ENCODE measurements at places on chromosomes 4 and X.

- DNase-seq: no peak
These were observed 37.3 kb downstream of the RRAGB start for GRCh38 chrX:55754861-55755294.

DNA sequence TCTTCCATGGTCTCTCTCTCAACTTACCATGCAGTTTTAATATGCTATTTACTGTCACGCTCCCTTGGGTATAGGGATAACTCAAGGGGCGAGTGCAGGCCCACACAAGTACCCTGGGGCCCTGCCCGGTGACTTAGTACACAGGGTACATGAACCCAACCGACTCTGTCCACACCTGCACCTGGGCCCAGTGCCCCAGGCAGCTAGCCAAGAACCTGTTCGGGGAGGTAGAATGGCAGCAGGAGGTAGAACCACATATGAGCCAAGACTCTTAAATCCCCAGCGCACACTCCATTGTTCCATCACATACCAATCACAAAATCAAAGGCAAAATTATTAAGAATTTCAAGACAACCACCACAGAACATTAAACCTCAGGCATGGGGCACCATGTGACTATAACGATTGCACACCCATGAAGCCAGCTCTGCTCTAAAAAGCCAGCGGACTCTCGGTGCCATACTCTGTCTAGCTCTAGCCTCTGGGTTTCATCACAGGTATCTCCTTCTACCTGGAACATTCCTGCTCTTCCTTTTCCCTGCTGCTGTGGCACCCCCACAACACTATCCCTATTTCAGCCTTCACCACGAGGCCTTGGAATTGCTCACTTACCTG is 14.6 kb downstream of the PHF8 start:
- DNase-seq: no peak

- no peak for DNase-seq
These were observed 45.7 kb upstream of the AGA start for GRCh38 chr4:177487977-177488376.

GRCh38 chr4:18445110-18445509 is 423.6 kb upstream of the LCORL start:
- DNase-seq: no peak

DNA sequence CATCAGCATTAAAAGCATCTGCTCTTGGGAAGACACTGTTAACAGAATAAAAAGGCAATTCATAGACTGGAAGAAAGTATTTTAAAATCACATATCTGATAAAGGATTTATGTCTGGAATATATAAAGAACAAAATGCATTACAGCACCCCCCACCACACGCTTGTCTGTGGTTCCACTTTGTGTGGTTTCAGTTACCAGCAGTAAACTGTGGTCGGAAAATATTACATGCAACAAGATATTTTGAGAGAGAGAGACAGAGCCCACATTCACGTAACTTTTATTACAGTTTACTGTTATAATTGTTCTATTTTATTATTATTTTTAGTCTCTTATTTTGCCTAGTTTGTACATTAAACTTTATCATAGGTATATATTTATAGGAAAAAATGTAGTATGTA is 21.2 kb upstream of the PDE6B start:
- no peak for DNase-seq

DNA sequence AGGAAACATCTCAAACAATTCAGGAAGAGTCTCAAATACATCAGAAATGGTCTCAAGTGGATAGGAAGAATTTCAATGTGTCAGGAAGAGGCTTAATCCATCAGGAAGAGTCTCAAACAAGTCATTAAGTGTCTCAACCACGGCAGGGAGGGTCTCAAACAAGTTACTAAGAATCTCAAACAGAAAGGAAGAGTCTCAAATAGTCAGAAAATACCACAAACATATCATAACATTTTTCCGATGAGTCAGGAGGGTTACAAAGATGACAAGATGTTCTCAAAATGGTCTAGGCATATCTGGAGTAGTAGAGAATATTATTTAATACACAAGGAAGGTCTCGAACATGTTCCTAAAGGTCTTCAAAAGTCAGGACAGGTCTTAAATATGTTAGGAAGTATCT is 109.3 kb upstream of the USP9X start:
- no peak for DNase-seq

DNA sequence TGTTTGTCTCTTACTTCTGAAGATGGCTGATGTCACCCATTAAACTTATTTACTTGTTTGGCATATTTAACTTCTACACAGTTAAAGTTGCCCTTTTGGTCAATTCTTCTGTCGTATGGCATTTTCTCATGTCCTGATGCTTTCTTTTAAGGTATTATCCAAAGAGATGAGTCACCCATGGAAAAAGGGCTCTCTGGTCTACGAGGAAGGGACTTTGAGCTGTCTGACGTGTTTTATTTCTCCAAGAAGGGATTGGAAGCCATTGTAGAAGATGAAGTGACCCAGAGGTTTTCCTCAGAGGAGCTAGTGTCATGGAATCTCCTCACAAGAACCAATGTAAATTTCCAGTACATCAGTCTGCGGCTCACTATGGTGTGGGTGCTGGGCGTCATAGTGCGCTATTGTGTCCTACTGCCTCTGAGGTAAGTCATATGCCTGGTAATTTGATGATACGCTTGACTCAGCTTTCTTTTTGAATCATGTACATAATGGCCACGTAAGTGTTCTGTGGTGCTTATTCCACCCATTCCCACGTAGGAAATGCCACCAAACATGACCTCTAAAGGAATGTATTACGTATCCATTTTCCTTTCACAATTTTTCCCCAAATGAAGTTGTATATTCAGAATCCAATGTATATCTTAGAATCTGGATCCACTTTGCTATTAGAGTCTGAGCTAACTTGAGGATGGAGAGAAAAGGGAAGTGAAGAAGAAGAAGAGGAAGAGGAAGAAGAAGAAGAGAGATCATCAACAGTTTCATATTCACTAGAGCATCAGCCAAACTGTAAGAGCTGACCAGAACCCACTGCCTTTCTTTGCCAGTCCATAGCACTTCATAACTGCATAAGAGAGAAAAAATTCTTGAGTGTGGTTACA is 45.7 kb downstream of the GPAT3 start:
- no peak for DNase-seq

DNA sequence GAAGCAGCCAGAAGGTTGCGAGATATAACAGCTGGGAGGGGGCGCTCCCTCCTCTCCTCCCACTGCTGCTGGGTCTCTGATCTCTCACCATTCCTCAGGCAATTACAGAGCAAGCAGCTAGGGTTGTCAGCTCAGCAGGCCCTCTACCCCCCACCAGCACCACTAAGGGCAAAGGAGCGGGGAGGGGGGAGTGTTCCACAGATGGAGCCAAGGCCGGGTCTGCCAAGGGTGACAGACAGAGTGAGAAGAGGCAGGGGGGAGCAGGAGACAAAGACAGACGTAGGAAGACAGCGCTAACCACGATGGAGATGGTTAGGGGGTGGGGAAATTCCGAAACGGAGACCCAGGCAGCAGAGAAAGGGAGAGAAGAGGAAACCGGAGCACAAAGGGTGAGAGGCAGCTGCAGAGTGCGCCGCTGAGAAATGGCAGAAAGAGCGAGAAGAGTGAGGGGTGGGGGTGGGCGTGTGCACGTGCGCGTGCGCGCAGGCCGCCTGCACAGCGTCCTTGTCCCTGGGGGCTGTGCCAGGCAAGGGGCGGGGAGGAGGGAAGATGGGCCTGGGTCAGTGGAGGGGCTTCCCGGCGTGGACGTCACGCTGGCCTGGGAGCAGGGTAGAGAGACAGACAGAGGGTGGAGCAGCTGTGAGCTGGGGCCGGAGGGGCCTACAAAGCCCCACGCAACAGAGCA is 6.9 kb downstream of the L1CAM start:
- DNase-seq: no peak

GRCh38 chrX:45778616-45779015 is 577.9 kb upstream of the DIPK2B start:
- no peak for DNase-seq

DNA sequence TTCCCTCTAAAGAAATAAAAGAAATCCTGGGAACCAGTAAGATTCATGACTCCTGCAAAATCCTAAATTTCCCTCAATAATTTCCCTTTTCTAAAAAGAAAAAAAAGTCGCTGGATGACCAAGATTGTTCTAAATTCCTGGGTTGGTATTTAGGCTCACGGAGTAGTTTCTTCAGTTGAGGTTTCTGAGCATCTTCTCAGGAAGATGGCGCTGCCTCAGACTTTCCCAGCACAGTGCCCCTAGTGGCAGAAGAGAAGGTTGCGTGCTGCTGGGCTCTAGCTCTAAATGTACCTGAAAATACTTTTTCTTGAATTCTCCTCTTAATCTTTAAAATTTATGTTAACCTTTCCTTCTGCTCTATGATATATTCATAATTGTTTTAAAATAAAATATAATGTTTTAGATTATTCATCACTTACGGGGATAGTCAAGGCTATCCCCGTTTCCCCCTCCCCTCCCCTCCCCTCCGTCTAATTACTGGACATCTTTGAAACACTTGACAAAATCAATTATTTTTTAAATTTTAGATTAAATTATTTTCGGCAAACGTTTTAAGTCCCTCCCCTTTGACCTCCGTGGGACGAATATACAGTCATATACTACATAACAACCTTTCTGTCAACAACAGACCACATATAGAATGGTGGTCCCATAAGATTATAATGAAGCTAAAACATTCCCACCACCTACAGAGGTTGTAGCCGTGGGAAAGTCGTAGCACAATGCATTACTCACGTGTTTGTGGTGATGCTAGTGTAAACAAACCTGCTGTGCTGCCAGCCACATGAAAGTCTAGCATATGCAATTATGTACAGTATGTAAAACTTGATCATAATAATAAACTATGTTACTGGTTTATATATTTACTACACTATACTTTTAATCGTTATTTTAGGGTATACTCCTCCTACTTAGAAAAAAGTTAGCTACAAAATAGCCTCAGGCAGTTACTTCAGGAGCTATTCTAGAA is 41.0 kb upstream of the GATB start:
- peak; percentile 31 for DNase-seq

- DNase-seq: no peak
These were observed 1.9 kb downstream of the IRS4 start for GRCh38 chrX:108734426-108734825.

GRCh38 chr4:111618908-111619307 is 526.3 kb upstream of the FAM241A start:
- no peak for DNase-seq

DNA sequence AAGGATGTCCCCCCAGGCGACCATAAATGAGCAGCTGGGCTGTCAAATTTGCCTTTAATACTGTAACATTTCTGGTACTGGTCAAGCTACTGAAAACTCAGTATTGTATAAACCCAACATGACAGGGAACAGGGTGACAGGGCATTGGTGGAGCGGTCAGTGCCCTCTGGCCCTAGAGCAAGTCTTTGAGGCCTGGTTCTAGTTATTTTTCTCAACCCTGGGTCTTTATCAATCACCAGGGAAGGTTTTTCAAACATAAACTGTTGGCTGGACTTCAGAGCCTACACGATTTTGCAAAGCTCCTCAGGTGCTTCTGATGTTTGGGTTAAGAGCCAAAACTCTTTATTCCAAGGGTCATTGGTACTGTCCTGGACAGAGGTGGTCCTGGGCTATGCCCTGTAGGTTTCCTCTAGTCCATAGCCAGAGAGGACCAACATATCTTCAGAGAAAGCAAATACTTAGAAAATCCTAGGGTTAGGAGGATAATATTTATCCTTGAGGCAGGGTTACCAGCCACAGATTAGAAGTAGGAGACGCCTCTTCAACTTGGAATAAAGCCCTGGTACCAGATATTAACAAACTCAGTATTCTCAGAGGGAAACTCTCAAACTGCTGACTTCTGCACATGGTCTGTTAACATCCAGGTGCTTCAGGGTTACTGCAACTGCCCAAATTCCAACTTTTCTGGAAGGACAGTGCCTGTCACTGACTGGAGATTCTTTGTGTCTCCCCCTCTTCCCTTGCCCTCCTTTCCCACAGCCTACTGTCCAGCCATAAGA is 26.7 kb upstream of the ADH7 start:
- no peak for DNase-seq

DNA sequence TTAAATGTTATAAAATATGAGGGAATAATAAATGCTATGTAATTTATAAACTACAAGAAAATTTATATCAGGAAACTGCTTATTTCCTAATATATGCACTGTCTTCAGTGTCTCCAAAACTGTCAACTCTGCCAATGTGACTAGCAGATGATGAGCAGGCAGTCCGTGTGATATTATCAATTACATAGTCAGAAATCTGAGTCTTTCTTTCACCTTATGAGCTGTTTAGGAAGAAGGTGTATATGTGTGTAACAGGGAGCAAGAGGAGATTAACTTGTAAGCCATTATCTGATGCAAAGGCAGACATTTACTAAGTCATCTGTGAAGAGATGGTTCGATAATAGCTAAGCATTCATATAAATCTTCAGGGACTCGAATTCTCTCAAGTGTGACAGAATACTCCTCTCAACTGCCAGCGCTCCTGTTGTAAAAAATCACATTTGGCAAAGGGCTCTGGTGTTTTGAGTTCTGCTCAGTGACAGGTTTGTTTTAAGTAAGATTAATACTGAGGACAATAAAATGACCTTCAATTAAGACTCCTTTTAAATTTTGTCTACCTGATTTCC is 79.7 kb downstream of the SNCA start:
- no peak for DNase-seq

GRCh38 chr4:78459327-78459726 is 92.2 kb upstream of the ANXA3 start:
- no peak for DNase-seq

DNA sequence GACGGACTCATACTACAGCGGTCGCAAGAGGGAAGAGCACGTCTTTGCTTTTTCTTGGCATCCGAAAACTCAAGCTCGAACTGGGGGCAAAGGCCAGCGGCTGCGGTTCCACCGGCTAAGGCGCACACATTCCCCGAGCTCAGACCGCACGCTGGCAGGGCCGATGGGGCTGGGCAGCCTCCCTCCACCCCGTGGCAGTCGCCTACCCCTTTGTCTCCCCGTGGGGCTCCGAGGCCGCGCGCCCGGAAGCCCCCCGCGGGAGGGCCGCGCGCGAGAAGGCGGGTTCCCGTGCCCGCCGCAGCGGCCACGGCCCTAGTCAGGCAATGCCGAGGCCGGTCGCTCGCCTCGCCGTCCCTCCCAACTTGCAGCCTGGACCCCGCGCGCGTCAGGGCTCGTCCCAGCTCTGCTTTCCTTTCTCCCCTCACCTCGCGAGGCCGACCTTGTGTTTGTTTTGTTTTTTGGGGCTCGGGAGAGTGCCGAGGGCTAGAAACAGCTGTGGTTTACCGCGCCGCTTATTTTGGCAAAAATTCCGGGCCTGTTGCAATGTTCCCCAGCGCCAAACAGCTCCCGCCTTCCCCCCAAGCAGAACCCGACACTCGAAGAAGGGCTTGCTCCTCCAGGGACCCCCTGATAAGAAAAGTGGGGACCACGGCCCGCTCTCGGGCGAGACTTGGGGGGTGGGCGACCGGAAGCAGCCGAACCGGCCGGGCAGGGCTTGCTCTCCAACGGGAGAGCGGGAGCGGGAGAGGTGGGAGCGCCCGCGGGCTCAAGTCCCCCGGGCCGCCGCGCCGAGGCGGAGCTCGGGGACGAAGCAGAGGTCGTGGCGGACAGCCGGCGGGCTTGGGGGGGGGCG is 561 bp upstream of the N4BP2 start:
- peak; percentile 34 for DNase-seq

GRCh38 chr4:183321079-183321478 is 1.0 kb upstream of the CLDN22 start:
- DNase-seq: no peak

GRCh38 chrX:85244450-85245211 is 840 bp downstream of the ZNF711 start:
- no peak for DNase-seq
